ENCODE measurements at places on chromosomes 12 and 14. TPM values are rescaled to one million over a fixed set of nuclear protein-coding genes. Genes with fewer than 3 reads are reported as not detected.

ADAMTS20 gene
- total RNA-seq, result not detected

AMDHD1 gene
- total RNA-seq, result 1.6 TPM

CABP1 gene
- total RNA-seq, result 0.14 TPM

FIGNL2 gene
- total RNA-seq, result not detected

Data from Calu3 (cell line).